MM.1S (cell line): ENCODE measurements at places on chromosomes 5 and 9.

DNA sequence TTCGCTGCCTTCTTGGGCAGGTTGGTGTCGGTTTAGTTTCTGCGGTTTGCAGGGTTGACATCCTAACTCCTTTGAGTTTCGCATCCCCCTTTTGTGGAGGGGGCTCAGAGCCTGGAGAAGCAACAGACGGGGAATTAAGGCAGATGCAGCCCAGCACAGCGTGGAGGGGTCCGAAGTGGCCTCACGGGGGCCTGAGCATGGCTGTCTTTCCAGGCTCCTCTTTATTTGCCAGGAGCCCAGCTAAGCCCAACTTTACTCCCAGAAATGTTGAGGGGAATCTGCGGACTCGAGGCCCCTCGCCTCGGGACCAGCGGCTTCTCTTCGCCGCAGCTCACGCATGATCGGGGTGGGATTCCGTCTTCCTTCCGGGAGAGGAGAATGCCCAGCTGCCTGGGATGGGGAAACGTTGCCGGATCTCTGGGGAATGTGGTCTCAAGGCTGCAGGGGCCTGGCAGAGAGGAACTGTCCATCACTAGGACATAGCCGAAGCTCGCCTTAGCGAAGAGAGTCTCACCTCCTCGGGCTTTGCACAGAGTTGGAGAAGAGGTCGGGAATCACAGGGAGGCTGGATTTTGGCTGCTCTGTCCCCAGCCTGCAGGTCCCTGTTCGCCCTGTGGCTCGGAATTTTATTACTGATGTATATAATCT is 1.3 kb downstream of the RAI14 start:
- no peak for DNase-seq

DNA sequence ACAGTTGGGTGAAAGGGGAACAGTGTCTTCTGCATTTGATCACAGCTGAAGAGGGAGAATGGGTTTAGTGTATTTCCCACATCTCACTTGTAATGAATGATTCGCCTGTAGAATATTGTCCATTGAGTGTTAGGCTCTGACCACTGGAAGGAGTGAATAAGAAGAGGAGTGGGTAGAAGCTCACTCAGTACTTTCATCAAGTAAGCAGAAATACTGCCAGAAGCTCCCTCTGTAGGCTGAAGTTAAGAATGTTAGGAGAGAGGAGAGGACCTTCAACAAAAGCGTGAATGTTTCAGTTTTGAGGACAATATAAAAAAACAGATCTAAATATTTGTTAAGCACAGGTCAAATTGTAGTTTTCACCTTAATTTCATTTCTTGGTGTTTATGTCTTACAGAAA is 27.5 kb downstream of the FSD1L start:
- no peak for DNase-seq

GRCh38 chr9:95008151-95008771 is 281.8 kb downstream of the AOPEP start:
- no peak for DNase-seq

GRCh38 chr5:95221234-95221633 is 63.7 kb downstream of the MCTP1 start:
- DNase-seq: peak; percentile 48

DNA sequence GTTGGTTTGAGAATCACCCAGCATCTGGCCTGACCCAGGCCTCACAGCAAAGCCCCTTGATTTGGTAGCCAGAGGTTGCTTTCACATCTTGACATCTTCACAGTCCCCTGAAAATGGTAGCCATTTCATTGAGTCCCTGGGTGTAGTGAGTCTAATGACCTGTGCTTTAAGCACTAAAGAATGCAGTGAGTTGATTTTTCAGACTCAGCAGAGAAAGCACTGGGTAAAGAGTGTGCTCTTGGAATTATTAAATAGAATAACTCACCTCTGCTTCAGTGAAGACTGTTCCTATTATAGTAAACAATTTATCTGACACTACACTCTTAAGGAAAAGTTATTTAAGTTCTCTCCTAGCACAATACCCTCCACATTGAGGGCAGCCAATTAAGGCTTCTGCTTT is 56.2 kb downstream of the PTCD2 start:
- DNase-seq: no peak

- DNase-seq: no peak
These were observed 84.4 kb upstream of the STARD4 start for GRCh38 chr5:111596705-111597104.

DNA sequence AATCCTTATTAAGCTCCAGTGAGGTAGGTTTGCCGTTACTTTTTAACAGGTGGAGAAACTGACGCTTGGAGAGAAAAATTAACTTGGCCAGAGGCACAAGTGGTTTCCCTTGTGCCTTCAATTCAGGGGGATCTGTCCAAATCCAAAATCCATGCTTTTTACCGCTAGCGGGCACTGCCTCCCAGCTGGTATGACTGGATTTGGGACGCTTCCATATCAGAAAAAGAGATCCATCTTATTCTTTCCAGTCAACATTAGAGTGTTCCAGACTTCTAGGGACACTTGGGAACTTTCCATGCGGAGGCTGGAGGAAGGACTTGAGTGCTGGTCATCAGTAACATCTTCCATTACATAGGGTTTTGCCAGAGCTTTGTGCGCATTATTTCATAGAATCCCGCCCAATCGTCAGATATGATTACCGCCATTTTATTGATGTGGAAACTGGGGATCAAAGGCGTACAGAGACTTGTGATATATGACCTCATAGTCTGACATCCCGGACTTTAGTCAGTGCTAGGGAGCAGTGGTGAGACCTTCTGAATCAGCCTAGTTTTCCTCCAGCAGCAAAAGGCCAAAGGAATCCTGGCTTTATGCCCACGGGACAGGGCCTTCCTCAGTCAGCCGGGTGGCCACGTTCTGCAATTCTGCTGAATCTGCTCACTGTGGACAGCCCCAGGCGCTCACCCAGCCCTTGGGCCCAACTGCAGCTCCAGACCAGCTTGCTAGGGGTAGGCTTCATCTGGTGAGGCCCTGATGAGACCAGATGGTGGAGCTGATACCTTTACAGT is 1.1 kb upstream of the GNPDA1 start:
- DNase-seq: no peak

DNA sequence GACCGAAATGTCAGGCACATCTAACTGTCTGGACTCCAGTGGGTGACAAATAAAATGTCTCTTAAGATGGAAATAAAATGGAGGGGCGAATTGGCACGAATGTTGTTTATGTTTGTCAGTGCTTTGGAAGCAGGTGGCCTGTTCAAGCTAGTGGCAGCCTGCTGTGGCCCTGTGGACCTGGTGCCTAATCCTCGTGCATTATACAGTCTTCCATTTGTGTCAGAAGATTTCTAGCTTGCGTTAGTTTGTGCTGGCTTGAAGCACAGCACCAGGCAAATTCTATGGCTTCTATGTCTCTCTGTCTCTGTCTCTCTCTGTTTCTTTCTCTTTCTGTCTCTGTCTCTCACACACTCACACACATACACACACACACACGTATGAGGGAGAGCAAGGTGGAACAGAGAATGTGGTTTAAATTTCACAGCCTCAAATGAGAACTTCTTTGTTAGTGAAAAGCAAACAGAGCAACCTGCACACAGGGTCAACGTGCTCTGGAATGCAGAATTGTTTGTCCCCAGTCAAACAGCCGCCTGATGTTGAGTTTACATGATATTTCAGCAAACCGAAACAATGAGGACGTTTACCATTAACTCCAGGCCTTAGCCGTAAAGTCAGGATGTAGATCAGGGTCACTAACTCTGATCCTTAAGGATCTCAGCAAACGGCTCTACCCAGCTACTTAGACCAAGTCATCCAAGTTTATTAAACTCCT is 39.0 kb upstream of the CD180 start:
- DNase-seq: no peak

DNA sequence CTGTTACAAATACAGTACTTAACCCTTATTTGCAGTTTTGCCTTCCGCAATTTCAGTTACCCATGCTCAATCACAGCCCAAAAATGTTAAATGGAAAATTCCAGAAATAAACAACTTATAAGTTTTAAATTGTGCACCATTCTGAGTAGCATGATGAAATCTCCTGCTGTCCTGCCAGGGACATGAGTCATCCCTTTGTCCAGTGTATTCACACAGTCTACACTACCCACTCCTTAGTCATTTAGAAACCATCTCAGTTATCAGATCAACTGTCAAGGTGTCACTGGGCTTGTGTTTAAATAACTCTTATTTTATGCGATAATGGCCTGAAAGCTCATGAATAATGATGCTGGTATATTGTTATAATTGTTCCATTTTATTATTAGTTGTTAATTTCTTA is 95.8 kb downstream of the PLCXD3 start:
- DNase-seq: no peak

- DNase-seq: no peak
These were observed 53.9 kb downstream of the ZCCHC7 start for GRCh38 chr9:37174247-37174646.

- DNase-seq: no peak
These were observed 12.6 kb downstream of the FOXD1 start for GRCh38 chr5:73435759-73436534.

DNA sequence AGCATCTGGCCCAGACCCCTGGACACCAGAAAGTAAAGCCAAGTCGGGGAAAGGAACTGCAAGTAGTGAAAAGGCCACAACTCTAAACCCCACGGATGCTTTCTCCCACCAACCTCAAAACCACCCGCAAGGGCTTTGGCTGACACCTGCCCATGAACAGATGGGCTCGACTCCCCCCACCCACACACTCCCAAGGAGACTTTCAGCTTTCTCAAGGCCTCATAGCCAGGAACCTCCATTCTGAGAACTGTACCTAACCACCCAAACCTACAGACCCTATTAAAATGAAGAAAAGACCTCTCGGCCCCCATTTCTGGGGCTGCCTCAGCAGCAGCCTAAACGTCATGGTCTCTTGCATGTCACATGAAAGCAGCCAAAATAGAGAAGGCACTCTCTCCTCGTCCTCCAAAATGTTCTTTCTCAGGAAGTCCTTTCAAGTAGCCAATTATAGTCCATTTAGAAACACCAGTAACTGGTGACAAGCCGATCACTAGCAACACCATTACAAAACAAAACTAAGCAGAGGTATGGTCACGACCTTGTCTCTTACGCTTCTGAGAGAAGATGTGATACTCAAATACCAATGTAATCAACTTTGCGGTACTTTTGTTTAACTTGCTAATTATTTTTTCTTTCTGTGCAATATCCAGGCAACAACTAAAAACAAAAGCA is 2.9 kb downstream of the B4GALT1 start:
- DNase-seq: no peak
